ENCODE measurements at places on chromosomes 1 and 21.

DNA sequence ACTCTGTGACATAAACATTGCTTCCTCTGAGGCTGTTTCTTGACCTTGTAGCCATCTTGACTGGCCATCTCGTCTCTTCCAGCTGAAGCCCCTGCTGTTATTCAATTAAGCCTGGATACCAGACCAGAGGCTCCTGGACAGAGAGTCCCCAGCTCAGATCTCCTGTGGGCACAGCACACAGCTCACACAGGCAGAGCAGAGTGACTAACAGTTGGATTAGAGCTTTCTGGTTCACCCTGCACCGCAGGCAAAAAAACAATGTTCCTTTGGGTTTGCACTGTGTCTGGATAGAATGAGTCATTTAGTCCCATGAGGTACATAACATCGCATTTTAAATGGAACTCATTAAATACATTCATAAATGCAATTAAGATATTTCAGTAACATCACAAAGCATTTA is 33.4 kb upstream of the USH2A start:
- no peak for DNase-seq

GRCh38 chr1:194544012-194544411 is 1357.6 kb upstream of the B3GALT2 start:
- DNase-seq: no peak

- DNase-seq: peak; percentile 47
These were observed 25.2 kb upstream of the PCBP3 start for GRCh38 chr21:45618287-45618686.

DNA sequence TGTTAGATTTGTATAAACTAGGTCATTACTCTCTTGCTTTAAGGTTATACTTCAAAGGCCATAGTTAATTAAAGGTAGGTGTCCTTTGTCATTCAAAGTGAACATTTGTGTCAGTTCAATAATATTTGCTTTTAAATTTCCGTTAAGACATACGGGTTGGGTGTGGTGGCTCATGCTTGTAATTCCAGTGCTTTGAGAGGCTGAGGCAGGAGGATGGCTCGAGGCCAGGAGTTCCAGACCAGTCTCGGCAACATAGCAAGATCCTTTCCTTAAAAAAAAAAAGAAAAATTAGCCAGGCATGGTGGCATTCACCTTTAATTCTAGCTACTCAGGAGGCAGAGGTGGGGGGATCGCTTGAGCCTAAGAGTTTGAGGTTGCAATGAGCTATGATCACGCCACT is 80.4 kb downstream of the KIF26B start:
- DNase-seq: no peak

- DNase-seq: no peak
These were observed 458 bp upstream of the KRTAP10-4 start for GRCh38 chr21:44572959-44573583.

- DNase-seq: no peak
These were observed 423.8 kb upstream of the CXADR start for GRCh38 chr21:17089091-17089491.

GRCh38 chr1:208189183-208189582 is 55.0 kb downstream of the PLXNA2 start:
- no peak for DNase-seq

GRCh38 chr1:117709249-117709691 is 103.4 kb downstream of the TENT5C start:
- no peak for DNase-seq

GRCh38 chr1:26470878-26471497 is 1.3 kb upstream of the HMGN2 start:
- DNase-seq: peak; percentile 40

DNA sequence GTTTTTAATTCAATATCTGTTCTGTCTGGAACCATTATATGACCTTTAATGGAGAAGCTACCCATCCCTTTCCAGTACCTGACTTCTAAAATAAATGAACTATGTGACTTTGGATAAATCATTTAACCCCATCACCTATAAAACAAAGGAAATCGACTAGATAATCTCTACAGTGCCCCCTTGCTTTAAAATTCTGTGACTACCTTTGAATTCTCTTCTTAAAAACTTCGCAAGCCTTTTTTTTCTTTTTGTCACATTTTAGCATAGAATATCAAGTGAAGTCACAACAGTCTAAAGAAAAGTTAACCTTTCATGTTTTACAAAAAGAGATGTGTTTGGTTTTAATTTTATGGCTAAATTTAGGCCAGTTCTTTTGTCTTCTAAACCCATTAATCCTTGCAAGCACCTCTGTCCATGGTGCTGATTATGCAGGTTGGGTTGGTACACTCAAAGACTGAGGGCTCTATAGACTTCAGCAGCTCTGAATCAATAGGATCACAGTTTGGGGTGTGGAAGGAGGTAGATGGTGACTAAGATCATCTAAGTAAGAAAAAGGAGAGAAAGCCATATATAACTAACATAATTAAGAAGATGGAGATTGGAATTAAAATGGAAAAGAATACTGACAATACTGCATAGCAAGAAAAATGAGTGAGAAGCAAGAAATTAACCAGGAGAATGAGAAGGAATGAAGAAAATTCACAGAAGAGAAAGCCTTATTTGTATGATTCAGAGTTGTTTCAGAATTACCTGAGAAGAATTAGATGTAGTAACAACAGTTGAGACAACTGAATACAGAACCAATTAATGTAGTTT is 59.2 kb downstream of the TBX15 start:
- no peak for DNase-seq

DNA sequence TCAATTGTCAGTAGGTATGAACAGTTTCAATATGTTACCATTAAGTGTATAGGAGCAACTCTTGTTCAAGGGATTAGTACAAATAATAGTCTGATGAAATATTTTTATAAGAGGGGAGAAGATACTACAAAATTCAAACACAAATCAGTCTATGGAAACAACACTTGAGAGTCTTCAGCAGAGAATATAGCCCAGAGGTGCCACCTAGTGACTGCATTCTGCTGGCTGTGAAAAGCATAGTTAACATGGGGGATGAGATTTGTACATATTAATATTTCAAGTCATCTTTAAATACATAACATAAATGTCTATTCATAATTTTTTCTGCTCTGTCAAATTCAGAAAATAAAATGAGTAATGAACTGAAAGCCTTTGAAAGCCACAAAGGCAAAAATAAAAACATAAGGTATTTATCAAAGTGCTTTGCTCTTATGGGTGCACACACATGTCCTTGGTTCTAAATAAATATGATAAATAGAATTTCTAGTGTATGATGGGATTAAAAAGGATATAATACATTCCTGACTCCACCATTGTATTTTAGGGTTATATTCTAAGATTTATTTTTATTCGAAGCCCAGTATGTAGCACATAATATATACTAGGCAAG is 440.9 kb upstream of the ZRANB2 start:
- DNase-seq: no peak

DNA sequence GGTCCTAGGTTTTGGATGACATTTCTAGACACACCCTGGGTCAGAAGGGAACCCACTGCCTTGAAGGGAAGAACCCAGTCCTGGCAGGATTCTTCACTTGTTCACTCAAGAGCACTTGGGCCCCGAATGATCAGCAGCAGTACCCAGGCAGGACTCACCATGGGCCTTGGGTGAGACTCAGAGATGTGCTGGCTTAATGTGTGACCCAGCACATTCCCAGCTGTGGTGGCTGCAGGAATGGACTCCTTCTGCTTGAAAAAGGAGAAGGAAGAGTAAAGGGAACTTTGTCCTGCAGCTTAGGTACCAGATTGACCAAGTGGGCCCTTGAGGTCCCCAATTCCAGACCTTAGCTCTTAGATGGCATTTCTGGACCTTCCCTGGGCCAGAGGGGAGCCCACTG is 12.3 kb upstream of the SMAP2 start:
- DNase-seq: no peak

DNA sequence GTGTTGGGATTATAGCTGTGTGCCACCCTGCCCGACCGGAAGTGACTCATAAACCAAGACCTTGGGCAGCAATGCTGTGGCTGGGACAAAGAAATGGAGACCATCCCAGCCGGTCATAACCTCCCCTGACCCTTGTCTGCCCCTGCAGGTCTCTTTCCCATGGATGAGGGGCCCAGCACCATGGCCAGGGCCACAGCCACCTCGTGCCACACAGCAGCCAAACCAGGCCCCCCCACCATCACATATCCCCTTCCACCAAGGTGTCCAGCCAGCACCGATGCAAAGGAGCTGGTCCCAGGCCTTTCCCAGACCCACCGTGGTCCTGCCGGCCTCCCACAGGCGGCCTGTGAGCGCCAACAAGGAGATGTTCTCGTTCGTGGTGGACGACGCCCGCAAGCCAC is 42.2 kb downstream of the FHAD1 start:
- no peak for DNase-seq

DNA sequence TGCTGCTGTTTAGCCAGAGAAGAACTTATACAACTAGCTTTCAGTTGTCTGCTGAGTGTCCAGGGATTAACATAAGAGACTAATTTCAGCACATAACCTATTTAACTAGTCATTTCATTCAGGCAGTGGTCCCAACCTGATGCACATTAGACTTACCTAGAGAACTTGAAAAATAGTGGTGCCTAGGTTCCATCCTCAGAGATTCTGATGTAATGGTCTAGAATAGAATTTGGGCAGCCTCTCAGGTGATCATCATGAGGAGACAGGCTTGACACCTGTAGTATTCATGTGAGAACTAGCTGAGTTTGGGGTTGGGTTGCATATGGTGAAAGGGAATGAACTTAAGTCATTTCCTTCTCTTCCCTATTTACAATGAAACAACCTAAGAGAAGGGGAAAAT is 24.8 kb downstream of the CNST start:
- DNase-seq: no peak

GRCh38 chr1:27736252-27736651 is 10.5 kb downstream of the FAM76A start:
- DNase-seq: no peak

DNA sequence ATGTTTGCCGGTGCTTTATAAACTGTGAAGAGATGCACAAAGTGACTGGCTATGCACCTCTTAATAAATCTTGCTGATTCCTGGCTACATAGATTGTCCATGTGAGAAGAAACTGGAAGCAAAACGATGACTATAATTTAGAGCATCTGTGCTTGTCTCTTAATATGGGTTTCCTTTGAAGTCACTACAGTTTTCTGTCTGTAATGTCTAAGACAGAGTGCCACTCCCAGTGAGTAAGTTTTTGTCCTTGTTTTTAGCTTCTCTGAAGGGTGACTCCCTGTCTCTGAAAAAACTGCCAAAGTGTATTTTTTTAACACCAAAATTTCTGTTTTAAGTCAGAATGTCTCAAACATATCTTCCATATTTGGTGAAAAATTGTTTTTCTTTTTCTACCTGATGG is 175.1 kb downstream of the FASLG start:
- no peak for DNase-seq

- DNase-seq: no peak
These were observed 655.0 kb upstream of the CAMK1G start for GRCh38 chr1:208928349-208929010.

DNA sequence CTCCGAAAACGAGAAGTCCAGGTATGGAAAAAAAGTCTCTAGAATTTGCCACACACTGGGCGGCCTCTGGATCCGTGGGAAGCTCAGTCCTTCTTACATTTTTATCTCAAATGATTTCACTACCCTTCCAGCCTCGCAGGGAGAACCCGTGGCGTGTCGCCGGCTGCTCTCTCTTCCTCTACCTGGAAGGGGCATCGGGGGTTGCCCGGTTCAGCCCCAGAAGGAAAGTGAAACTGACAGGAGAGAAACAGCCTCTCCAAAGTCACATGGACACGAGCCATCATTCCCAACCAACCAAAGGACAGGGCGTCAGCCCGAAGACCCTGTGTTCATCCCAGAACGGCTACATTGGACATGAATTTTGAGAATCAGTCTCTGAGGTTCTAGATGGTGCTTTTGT is 182.5 kb downstream of the ADSS2 start:
- no peak for DNase-seq

GRCh38 chr1:214281021-214281719 is at the start of gene SMYD2:
Gene SMYD2, plus strand, starts transcription at chr1:214281159. Its CDS starts 96 bp downstream, at chr1:214281255.
- peak; percentile 32 for DNase-seq

- peak; percentile 58 for DNase-seq
These were observed 511 bp downstream of the DNTTIP2 start for GRCh38 chr1:93878501-93878888.

- no peak for DNase-seq
These were observed 27.9 kb upstream of the AGO1 start for GRCh38 chr1:35854989-35855700.

GRCh38 chr1:222109836-222110235 is 367.9 kb upstream of the DUSP10 start:
- no peak for DNase-seq

DNA sequence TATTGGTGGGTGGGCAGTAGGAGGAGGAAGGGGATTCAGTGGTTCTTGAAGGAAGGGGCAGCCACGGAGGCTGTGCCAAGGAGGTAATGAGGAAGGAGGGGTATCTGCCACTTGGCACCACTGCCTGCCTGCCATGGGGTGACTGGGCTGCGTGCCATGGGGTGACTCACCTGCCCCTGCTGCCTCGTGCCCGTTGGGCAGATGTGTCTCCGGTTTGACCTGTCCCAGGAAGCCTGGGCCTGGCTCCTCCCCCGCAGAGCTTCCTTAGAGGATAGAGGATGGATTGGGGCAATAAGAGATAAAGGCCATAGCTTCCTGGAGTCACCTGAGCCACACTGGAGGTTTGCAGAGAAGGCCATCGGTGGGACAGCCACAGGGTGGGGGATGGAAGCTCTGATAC is 1.7 kb downstream of the PADI3 start:
- peak; percentile 44 for DNase-seq

DNA sequence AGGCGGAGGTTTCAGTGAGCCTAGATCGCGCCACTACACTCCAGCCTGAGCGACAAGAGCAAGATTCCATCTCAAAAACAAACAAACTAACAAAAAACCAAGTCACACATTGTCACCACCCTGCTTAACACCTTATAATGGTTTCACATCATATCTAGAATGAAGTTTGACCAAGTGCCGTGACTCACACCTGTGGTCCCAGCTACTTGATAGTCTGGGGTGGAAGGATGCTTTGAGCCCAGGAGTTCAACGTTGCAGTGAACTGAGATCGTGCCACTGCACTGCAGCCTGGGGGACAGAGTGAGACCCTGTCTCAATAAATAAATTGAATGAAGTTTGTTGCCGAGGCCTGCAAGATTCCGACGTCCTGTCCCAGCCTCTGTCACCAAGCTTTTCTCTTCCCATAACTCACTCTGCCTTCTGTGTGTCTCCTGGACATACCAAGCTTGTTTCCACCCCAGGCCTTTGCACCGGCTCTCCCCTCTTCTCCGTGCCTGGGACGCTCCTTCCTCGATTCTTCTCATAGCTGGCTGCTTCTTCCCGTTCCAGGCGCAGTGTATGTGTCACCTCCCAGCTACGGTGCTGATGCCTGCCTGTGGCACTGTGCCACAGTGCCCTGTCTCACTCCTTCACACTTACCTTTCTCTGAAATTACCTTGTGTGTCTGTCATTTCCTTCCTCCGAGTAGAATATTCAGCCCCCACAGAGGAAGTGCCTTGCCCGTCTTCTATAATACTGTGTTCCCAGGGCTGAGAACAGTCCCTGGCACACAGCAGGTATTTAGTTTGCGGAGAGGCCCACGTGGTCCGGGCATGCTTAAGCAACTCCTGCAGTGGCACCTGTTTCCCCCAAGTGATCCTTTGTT is 3.8 kb upstream of the SELENON start:
- no peak for DNase-seq

GRCh38 chr1:159005676-159006075 is 4.0 kb upstream of the IFI16 start:
- no peak for DNase-seq

DNA sequence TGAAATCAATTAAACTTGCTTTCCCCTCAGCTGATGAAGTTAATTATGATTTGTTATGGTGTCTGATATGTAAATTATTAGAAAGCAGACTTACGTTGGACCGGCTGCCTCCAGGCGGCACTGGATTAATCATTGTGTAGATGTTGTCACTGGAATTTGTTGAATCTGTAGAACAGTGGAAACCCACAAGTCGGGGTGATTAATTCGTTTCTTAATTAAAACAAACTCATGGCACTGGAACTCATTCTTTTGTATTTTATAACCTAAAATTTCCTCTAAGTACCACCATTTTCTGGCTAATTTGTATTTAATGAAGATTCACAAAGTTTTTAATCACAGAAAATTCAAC is 39.0 kb downstream of the MRPL37 start:
- no peak for DNase-seq

All from HL-60 (cell line).